Esophagus squamous epithelium (tissue), 5 donors: ENCODE measurements at places on chromosomes 5 and 9.

GRCh38 chr5:73591102-73591695 is 25.7 kb downstream of the UTP15 start:
- no peak for DNase-seq

DNA sequence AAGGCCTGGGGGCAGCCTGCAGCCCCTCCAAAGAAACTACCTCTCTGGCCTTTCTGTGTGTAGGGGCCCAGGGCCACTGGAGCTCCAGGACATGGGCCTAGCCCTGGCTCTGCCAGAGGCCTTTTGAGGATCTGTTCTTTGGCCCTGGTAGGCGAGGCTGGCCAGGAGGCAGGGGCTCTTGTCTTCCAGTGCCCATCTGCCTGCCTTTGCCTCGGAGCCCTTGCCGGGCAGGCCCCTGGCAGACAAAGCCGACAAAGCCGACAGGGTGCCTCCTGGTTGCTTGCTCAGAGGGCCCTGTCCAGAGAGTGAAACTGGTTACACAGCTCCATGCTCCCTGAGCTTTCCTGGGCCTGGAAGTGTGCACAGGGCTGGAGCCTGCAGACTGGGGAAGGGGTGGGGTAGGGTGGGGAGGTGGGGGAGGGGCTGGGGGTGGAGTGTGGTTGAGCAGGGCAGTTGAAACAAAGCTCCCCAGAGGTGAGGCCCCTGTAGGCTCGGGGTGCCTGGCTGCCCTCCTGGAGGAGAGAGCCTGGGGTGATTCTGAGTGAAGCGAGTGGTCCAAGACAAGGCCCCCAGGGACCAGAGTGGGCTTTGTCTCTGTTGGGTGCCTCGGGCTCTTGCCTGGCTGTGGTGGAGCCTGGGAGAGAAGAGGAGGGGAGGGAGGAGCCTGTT is 29.3 kb downstream of the PTPA start:
- no peak for DNase-seq

- no peak for DNase-seq
Observed at GRCh38 chr9:68546596-68547390, 6.1 kb upstream of the TMEM252 start.

- no peak for DNase-seq
Observed at GRCh38 chr5:130541617-130542221, 623.3 kb downstream of the HINT1 start.

- DNase-seq, result no peak
Observed at GRCh38 chr5:162824360-162824759, 613.0 kb upstream of the CCNG1 start.

GRCh38 chr5:112915831-112916230 is 6.2 kb downstream of the REEP5 start:
- DNase-seq, result no peak

DNA sequence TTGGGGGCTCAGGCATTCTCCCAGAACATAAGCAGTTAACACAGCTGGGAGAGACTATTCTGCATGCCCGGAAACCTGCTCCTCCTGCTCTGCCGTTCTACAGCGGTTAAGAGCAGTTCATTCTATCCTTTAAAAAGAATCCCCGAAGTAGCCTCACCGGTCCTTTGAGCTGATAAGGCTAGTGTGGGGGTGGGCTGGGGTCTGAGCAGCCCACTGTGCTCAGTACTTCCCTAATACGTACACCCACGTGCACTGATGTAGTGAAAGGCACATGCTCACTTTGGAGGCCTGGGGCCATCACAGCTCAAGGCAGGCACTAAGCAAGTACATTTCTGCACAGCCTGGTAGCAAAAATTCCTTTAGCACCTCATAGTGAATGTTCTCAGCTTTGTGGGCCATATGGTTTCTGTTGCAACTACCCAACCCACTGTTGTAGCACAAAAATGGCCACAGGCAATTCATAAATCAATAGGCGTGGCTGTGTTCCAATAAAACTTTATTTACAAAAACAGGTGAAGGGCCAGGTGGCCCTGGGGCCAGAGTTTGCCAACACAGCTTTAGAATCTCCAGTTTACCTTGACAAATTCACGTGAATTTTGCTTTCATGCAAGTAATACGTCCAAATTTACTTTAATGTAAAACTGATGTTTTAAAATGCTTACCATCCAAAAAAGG is 136.4 kb downstream of the ZNF354C start:
- DNase-seq, result no peak

- DNase-seq, result no peak
Observed at GRCh38 chr9:13588151-13589033, 308.9 kb upstream of the MPDZ start.

GRCh38 chr5:1726956-1727355 is 72.7 kb downstream of the MRPL36 start:
- no peak for DNase-seq

GRCh38 chr9:107870927-107871680 is 381.5 kb upstream of the KLF4 start:
- DNase-seq, result no peak

GRCh38 chr9:33517373-33517772 is 6.7 kb upstream of the ANKRD18B start:
- DNase-seq, result no peak

DNA sequence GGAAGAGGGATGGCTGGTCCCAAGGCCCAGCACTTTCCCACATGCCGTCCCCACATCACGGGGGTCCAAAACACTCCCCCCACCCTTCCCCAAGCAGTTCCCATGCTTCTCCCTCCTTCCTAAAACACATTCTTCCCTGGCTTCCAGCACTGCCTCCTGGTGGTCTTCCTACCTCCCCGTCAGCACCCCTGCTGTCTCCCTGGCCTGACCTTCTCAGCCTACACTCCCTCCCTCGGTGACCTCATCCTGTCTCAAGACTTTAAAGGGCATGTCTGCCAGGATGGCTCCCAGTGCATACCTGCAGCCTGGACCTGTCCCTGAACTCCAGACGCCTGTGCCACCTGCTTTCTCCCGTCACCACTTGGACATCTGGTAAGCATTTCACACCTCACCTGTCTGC is 4.3 kb upstream of the NCS1 start:
- no peak for DNase-seq

GRCh38 chr5:110880413-110880812 is 141.6 kb downstream of the SLC25A46 start:
- DNase-seq, result no peak

- no peak for DNase-seq
Observed at GRCh38 chr5:181133610-181134231, 2.8 kb upstream of the OR2V1 start.

- DNase-seq, result no peak
Observed at GRCh38 chr5:135348918-135349317, 50.1 kb downstream of the MACROH2A1 start.

- DNase-seq, result no peak
Observed at GRCh38 chr9:20398536-20399338, 223.6 kb downstream of the MLLT3 start.

- DNase-seq, result no peak
Observed at GRCh38 chr9:29625292-29625731, 2052.0 kb upstream of the C9orf72 start.

- no peak for DNase-seq
Observed at GRCh38 chr5:59709846-59710245, 183.7 kb downstream of the PDE4D start.
